ENCODE measurements at places on chromosomes 2 and 18.

- no peaks in the 10 kb centered on the region for H3K4me1 ChIP-seq
- no peaks in the 10 kb centered on the region for H3K27me3 ChIP-seq
- no peak for DNase-seq
- no peak overlapping the region for H3K4me3 ChIP-seq
- H3K36me3 ChIP-seq: no peaks in the 10 kb centered on the region
- no peak overlapping the region for H3K27ac ChIP-seq
Measured at GRCh38 chr18:374721-375168, 106.9 kb upstream of the THOC1 start.

DNA sequence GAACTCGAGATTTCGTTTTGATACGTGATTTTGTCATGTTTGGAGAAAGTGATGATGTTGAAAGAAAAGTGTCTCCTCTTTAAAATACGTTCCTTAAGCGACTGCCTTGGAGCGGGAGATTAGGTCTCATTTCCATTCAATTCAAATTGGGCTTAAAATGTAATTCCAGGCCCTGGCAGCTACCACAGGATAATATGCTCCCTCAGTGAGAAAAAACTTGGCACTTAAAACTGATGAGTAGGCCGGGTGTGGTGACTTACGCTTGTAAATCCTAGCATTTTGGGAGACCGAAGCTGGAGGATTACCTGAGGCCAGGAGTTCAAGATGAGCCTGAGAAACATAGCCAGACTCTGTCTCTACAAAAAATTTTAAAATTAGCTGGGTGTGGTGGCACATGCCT is 146.3 kb upstream of the L3MBTL4 start:
- DNase-seq: no peak
- H3K36me3 ChIP-seq: no peaks in the 10 kb centered on the region
- H3K4me1 ChIP-seq: no peaks in the 10 kb centered on the region
- no peaks in the 10 kb centered on the region for H3K27me3 ChIP-seq
- no peak overlapping the region for H3K4me3 ChIP-seq

- no peak overlapping the region for H3K4me3 ChIP-seq
- H3K27ac ChIP-seq: no peak overlapping the region
- H3K27me3 ChIP-seq: no peaks in the 10 kb centered on the region
- no peak for DNase-seq
- no peaks in the 10 kb centered on the region for H3K4me1 ChIP-seq
Measured at GRCh38 chr2:19839438-19839837, 62.3 kb downstream of the TTC32 start.

GRCh38 chr2:10524341-10524740 is 76.2 kb upstream of the ODC1 start:
- no peaks in the 10 kb centered on the region for H3K27me3 ChIP-seq
- no peaks in the 10 kb centered on the region for H3K4me1 ChIP-seq
- no peaks in the 10 kb centered on the region for H3K36me3 ChIP-seq
- H3K27ac ChIP-seq: no peak overlapping the region

- H3K27ac ChIP-seq: no peak overlapping the region
- H3K36me3 ChIP-seq: no peaks in the 10 kb centered on the region
- no peaks in the 10 kb centered on the region for H3K27me3 ChIP-seq
- H3K4me1 ChIP-seq: no peaks in the 10 kb centered on the region
- no peak overlapping the region for H3K4me3 ChIP-seq
Measured at GRCh38 chr2:58098254-58099095, 51.9 kb downstream of the VRK2 start.

DNA sequence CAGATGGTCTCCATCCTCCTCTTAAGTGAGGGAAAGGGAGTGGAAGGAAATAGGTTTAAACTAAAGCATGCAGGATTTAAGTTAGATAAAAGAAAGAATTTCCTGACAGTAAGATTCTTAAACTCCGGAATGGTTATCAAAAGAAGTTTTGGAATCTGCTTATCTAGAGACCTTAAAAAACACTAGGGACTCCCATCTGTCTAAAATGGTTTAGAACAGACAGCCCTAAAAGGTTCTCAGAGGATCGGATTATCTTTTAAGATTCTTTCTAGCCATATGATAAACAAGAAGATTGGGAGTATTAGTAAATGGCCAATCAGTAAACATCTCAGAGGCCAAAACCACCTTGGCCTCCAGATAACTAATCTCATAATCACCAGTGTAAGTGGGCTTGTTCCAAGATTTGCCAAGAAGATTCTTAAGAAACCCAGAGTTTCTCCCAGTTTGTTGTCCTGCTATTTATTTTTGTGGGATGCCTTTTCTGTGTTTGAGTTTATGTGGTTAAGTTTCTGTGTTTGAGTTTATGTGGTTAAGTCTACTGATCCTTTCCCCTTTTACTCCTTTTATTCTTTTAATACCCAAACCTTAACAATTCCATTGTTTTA is 314.9 kb upstream of the NRP2 start:
- H3K4me3 ChIP-seq: no peak overlapping the region
- DNase-seq: no peak
- no peaks in the 10 kb centered on the region for H3K4me1 ChIP-seq
- H3K36me3 ChIP-seq: no peaks in the 10 kb centered on the region
- no peak overlapping the region for H3K27ac ChIP-seq

DNA sequence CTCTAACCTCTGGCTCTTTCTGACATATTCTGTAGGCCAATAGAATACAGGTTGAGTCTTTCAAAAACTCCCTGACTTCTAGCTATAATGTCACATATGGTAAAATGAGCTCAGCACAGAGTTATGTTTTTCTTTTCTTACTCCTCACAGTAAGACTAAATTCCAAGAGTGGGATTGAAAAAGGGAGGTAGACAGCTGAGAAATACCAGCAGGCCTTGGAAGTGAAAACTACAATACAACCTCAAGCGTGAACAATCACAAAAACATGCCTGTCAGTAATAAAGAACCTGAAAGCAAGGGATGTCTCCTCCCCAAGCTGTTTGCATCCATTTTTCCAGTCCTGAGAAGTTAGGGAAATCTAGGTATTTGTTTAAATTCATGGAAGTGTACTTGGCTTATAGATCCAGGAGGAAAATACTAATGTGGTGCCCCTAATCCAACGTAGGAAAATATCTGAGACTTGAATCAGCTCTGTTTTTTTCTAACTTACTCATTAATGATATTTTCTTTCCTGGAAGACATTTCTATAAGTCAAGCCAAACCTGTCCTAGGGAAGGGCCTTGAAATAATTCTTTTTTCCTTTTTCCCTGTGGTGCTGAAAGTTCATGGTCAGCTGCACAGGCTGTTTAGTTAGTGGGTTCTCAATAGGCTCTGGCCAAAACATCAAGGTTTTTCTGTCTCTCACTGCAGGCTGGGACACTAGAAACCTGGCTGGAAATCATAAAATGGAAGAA is 167.9 kb upstream of the SPATS2L start:
- no peak for DNase-seq
- no peaks in the 10 kb centered on the region for H3K27me3 ChIP-seq
- H3K36me3 ChIP-seq: no peaks in the 10 kb centered on the region

- H3K27ac ChIP-seq: no peak overlapping the region
- H3K4me1 ChIP-seq: no peaks in the 10 kb centered on the region
- H3K27me3 ChIP-seq: peaks cover 8% of the 10 kb centered on the region
- H3K4me3 ChIP-seq: no peak overlapping the region
- H3K36me3 ChIP-seq: no peaks in the 10 kb centered on the region
Measured at GRCh38 chr18:72542342-72542741, 1.8 kb downstream of the CBLN2 start.

- no peak for DNase-seq
- H3K27ac ChIP-seq: no peak overlapping the region
- no peaks in the 10 kb centered on the region for H3K27me3 ChIP-seq
- no peaks in the 10 kb centered on the region for H3K36me3 ChIP-seq
- H3K4me3 ChIP-seq: no peak overlapping the region
Measured at GRCh38 chr2:47595687-47596086, 187.3 kb upstream of the MSH6 start.

- H3K27ac ChIP-seq: no peak overlapping the region
- H3K36me3 ChIP-seq: no peaks in the 10 kb centered on the region
- H3K27me3 ChIP-seq: no peaks in the 10 kb centered on the region
Measured at GRCh38 chr2:139064159-139064558, 284.0 kb upstream of the NXPH2 start.

DNA sequence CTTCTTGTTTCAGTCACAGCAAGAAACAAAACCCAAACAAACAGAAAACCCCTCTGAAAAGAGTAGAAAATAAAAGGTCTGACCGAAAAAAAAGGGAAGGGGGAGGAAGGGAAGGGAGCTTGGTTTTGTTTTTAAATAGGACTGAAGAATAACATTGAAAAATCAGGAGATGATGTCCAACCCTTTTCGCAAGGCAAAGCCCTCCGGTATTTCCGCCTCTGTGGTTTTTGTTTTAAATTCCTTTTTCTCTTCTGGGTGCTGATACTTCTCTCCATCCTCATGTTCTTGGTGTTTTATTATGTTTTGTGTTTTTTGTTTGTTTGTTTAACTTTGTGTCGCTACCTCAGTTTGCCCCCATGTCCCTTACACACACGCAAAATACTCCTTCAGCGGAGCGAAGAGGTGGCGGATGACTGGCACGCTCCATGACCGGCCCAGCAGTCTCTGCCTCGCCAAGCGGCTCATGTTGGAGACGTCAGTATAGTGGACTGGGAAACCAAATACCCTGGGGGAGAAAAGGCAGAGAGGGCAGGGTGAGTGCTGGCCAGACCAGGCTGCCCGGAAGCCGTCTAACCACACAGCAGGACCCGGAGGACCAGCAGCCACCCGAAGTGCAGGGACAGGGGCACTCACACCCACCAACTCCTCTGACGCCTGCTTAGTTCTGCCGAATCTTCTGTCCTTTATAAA is 65.7 kb upstream of the POMC start:
- H3K36me3 ChIP-seq: peaks cover 66% of the 10 kb centered on the region
- H3K27ac ChIP-seq: no peak overlapping the region
- no peak for DNase-seq
- no peaks in the 10 kb centered on the region for H3K27me3 ChIP-seq
- no peak overlapping the region for H3K4me3 ChIP-seq
- H3K4me1 ChIP-seq: no peaks in the 10 kb centered on the region

- H3K4me3 ChIP-seq: no peak within 1 kb of the TSS
- no peaks in the 10 kb centered on the region for H3K27me3 ChIP-seq
- H3K36me3 ChIP-seq: no peaks in the 10 kb centered on the region
- H3K27ac ChIP-seq: no peak within 1 kb of the TSS
- DNase-seq: no peak
Measured at GRCh38 chr2:126898636-126899035, at the start of gene TEX51. TSS of gene TEX51 (plus strand) at chr2:126898890. CDS start at chr2:126898919, 29 bp downstream.

DNA sequence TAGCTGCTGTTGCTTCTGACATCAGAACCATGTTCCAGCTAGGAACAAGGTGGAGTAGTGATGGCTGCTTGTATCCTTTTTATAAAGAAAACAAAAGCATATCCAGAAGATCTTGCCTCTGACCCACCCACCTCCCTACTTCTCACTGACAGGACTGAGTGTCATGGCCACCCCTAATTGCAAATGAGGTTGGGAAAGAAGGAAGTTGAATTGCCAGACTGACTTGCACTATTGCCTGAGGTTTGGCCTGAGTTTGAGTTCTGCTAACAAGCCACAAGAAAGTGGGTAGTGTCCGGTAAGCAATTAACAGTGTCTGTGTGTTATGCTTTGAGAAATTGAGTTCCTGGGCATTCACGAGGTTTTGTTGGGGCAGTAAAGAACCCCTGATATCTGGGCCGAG is 22.8 kb downstream of the SGPP2 start:
- H3K27ac ChIP-seq: no peak overlapping the region
- no peak for DNase-seq
- no peaks in the 10 kb centered on the region for H3K4me1 ChIP-seq
- H3K4me3 ChIP-seq: no peak overlapping the region
- H3K36me3 ChIP-seq: no peaks in the 10 kb centered on the region

GRCh38 chr18:22613788-22614187 is 196.1 kb upstream of the CTAGE1 start:
- no peak overlapping the region for H3K27ac ChIP-seq
- DNase-seq: no peak

DNA sequence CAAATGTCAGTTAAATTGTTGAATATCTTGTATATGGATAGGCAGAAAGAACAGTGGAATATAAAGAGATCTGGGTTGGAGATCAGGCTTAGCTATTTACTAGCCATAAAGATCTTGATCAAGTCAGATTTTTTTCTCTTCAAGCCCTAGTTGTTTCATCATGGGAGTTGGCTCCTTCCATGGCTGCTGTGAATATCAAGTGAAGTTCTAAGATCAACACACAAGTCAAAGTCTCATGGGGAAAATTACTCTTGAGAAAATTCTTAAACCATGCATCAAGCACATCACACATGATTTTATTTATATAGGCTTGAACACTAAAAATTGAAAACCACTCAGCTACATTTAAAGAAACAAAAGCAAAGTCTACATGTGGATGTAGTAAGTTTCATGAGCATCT is 79.8 kb downstream of the C1D start:
- no peaks in the 10 kb centered on the region for H3K27me3 ChIP-seq
- H3K4me1 ChIP-seq: no peaks in the 10 kb centered on the region
- H3K27ac ChIP-seq: no peak overlapping the region
- no peak for DNase-seq
- no peak overlapping the region for H3K4me3 ChIP-seq
